Upper lobe of right lung (tissue), 1 donor: ENCODE measurements at places on chromosomes 7 and 10. TPM values are rescaled to one million over a fixed set of nuclear protein-coding genes. Genes with fewer than 3 reads are reported as not detected.

The OR2A1 gene
- total RNA-seq = not detected

The CNPY1 gene
- total RNA-seq = not detected

The IDI2 gene
- not detected for total RNA-seq

The GJD4 gene
- not detected for total RNA-seq

The HOXA3 gene
- total RNA-seq = 8.7 TPM

The THAP5 gene
- 26.3 TPM for total RNA-seq

The IL6 gene
- total RNA-seq = 6.5 TPM

The FFAR4 gene
- 4.9 TPM for total RNA-seq

The FLNC gene
- 7.7 TPM for total RNA-seq

The OPN4 gene
- not detected for total RNA-seq

The CDH23 gene
- total RNA-seq = 10.9 TPM

The NKX1-2 gene
- not detected for total RNA-seq

The CLDN3 gene
- 11.8 TPM for total RNA-seq

The ZP3 gene
- total RNA-seq = 0.84 TPM

The GPR146 gene
- 40.0 TPM for total RNA-seq

The GSAP gene
- total RNA-seq = 64.9 TPM
